ENCODE measurements at places on chromosomes 7 and 10.
A peak's percentile ranks its signal among the peaks of the same experiment; 100 is the strongest.

DNA sequence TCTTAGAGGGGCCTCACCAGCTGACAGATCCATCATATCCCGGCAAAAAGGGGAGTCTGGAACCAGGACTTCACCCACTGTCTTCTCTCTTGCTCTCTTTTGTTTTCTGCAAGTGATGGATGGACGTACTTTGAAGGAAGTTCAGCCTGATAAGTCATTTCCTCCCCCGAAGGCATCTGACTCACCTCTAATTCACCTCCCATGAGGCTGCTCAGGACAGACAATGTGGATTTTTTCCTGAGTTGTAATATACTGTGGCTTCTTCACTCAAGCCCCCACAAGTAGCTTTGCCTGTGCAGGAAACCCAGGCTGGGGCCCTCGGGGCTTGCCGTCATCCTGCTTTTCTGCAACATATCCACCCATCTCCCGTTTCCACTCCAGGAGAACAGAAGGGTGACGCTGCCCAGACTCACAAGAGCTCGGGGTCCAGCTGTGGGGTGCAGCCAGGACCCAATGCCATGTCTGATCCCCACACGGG lies 70.4 kb downstream of the ASB13 start:
- DNase-seq, result no peak

- no peak for DNase-seq
Measured at GRCh38 chr10:91073286-91073979, 147.0 kb upstream of the PCGF5 start.

DNA sequence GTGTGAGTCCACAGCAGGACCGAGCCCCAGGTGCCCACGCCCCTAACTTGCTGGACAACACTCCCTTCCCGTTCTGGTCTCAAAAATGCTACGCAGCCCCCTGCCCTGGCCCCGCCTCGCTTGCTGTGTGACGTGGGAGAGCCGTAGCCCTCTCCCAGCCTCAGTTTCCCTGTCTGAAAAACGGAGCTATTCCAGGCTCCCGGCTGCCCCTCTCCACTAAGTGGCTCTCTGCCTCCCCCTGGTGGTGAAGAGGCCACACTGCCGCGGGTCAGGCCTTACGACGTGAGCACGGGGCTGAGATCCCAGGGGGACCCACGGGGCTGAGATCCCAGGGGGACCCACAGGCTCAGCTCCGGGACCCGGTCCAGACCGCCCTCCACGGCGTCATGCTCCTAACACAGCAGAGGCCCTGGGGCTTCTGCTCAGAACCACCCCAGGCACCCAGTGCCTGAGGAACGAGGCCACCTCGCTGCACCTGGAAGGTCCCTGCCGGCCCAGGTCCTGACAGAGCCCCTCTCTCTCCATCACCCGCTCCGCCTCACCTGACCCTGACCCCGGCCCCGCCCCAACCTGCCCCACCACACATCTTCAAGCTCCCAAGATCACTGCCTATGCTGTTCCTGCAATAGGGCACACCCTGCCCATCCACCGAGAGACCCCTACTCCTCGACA lies 26.7 kb downstream of the MICALL2 start:
- DNase-seq, result peak; percentile 29

- no peak for DNase-seq
Measured at GRCh38 chr10:43136432-43136831, 1.8 kb upstream of the CSGALNACT2 start.

GRCh38 chr7:83976302-83976701 lies 218.3 kb downstream of the SEMA3A start:
- DNase-seq, result peak; percentile 11

DNA sequence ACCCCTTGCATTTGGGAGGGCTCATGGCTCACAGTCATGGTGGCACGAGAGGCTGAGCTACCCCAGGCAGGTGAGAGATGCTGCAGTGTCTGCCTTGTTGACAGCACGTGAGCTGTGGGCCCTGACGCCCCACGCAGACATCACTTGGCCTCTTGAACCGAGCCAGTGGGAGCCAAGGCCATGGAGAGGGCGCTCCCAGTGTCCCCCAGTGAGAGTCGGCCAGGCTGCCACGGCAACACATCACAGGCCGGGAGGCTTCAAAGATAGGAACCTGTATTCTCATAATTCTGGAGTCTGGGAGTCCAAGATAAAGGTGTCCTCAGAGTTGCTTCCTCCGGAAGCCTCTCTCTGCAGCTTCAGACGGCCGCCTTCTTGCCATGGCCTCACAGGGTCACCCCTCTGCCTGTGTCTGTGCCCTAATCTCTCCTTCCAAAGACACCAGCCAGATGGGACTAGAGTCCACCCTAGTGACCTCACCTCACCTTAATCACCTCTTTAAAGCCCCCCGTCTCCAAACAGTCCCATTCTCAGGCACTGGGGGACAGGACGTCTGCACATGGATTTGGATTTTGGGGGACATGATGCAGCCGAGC lies 119.6 kb downstream of the KLF6 start:
- no peak for DNase-seq

DNA sequence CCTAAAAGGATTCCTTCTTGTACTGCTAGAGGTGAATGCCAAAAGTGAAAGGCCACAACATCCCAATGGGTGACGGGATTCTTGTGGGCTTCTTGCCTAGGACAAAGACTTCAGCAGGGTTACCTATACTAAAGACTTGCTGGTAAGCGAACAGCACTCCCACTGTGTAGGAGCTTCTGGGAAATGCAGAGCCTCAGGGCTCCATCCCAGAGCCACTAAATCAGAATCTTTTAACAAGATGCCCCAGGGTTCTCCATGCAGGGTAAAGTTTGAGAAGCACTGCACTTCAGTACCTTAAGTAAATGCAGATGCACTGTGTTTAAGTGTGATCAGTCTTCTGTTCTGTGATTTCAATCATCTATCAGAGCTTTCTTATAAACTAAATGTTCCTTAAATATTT lies 266.9 kb upstream of the KLF14 start:
- no peak for DNase-seq

DNA sequence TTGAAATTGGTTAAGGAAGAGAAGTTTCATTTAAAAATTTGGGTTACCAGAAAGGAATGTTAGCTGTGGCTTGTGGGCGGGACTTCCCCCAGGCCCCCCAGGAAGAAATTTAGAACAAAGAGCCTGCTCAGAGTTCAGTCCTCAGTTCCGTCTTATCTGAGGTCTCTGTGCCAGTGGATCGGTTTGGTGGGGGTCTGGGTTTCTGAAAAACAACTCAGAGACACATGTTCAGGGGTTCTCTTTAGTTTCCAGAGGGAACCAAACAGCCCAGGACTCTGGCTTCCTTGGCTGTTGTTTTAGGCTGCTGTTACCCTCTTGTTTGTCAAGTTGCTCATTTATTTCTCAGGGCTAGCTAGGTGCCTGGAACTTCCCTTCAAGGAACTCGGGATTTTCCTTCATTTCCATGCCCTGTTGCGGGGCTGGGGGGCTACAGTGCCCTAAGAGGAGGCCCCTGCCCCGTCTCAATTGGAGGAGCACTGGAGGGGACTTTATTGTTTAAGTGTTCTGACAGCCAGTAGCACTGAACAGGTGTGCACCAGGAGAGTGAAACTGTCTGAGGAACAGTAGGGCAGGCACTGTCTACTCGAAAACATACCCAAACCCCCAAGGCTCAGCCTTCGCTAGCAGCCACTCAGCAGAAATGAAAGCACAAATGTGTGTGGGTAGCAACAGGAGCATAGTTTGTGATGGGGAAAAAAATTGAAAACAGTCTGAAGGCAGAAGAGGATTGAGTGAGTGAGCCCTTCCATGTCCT lies 59.9 kb downstream of the ALOX5 start:
- DNase-seq, result no peak

- no peak for DNase-seq
Measured at GRCh38 chr7:155804897-155805825, 7.1 kb downstream of the SHH start.

DNA sequence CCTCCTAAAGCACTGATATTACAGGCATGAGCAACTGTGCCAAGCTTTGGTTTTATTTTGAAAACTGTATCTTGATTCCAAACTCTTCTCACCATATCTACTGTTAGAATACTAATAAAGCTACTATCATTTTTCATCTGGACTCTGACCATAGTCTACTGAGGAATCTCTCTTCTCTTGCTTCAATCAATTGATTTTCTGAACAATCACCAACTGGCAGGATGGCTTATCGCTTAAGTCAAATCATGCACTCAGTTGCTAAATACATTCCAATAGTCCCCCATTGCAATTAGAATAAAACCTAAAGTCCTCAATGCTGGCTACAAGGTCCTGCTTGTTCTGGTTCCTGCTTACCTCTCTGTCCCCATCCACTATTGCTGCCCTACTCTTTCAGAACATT lies 2.3 kb upstream of the APBB1IP start:
- DNase-seq, result no peak

- DNase-seq, result no peak
Measured at GRCh38 chr7:13016592-13017332, 329.3 kb downstream of the ARL4A start.

DNA sequence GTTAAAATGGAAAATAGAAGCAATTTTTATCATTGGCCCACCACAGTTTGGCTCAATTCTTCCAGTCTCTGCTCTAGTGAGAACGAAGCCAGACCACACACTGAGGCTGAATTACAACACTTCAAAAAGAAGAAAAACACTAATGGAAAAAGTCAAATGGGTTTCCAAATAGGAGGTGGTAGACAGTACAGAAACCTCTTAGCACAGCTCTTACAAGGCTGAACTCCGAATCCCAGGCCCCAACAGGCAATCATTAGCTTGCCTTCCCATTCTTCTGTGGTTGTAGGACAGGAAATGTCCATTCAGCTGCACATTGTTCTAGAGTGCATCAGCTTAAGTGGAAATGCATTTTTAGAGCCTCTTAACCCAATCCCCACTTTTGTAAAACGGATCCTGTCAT lies 115.1 kb upstream of the MEOX2 start:
- no peak for DNase-seq

GRCh38 chr10:60883187-60883586 lies 60.8 kb downstream of the RHOBTB1 start:
- peak; percentile 3 for DNase-seq

DNA sequence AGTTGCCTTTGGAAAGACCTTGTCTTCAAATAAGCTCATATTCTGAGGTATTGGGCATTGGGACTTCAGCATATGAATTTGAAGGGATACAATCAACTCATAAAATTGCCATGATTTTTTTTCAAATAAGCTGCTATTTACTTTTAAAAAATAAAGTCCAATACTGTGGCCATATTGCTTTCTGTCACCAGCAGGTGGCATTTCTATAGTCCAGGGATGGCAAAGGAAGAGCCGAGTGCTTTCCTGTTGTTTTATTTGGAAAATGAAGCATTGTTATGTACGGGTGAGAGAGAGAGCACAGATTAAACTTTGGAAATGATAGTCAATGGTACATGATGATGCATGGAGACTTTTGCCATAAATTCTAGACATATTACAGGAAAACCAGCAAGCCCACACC lies 104.1 kb upstream of the DPP6 start:
- no peak for DNase-seq

DNA sequence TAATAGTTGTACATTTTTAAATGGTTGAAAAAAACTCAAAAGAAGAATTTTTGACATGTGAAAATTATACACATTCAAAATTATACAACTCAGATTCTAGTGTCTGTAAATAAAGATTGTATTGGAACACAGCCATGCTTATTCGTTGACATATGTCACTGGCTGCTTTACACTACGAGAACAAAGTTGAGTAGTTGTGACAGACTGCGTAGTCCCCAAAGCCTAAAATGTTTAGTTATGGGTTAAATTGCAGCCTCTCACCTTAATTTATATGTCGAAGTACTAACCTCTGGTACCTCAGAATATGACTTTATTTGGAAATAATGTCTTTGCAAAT lies 144.8 kb upstream of the TCF7L2 start:
- no peak for DNase-seq

DNA sequence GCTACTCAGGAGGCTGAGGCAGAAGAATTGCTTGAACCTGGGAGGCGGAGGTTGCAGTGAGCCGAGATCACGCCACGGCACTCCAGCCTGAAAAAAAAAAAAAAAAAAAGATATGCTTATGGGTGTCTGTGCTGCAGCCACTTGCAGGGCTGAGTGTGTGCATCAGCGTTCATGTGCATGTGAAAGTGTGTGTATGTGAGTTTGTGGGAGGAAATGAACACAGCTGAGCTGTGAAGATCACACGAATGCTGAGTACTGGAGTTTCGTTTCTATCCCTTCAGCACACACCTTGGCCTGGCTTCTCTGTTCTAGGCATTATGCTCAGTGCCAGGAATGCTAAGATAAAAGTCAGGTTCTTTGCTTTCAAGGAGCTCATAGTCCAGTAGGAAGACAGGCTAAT lies 12.0 kb upstream of the SVOPL start:
- DNase-seq, result no peak

- DNase-seq, result peak; percentile 69
Measured at GRCh38 chr7:157274991-157275427, 61.8 kb upstream of the DNAJB6 start.

DNA sequence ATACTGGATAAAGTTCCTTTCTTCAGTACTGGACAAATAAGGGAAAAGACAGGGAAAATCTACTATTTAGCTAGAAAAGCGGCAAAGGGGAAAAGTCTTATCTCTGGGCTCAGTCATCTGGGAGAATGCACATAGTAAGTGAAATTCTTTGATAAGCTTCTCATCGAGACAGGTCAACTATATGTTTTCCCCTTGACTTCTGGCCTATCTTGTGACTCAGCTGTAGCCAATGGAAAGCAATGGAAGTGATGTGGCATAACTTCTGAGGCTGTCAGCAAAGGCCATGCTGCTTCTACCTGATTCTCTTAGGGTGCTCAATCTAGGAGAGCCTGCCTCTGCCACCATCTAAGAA lies 91.9 kb downstream of the PCGF5 start:
- no peak for DNase-seq

All from inflammatory macrophage treated with lipopolysaccharide for 1 hour (primary cell).